CD4-positive, alpha-beta T cell treated with Interleukin-21 for 1 hour (primary cell): ENCODE measurements at places on chromosomes 13 and 19.

DNA sequence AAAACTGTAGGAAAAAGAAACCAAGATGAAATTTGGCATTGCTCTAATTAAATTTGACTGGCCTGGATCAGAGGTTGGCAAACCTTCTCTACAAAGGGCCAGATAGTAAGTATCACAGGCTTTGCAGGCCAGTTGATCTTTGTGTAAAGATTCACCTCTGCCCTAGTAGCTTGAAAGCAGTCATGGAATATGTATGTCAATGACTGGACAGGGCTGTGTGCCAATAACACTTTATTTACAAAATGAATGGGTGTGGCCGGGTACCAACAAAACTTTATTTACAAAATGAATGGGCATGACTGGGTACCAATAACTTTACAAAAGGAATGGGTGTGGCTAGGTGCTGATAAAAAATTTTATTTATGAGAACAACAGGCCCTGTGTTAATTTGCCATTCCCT, 20.0 kb downstream of the SIN3B start:
- no peak for DNase-seq

DNA sequence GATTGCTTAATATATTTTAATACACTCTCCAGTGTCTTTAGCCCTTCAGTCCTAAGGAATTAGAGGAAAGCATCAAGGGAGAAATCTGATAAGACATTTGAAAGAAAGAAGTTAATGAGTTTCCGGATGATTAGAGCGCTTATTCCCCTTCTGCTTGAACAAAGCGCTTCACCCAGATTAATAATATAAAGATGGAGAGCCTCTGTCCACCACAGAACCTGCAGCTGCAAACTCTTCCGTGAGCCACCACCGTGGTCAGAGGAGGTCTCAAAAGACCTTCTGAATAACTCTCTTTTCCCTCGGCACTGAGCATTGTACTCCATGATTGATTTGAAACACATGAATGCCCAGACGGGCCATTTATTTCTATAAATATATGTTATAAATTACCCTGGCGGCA, 14.2 kb upstream of the TUBGCP3 start:
- no peak for DNase-seq

- no peak for DNase-seq
Observed at GRCh38 chr13:37539170-37539569, 59.4 kb downstream of the POSTN start.

DNA sequence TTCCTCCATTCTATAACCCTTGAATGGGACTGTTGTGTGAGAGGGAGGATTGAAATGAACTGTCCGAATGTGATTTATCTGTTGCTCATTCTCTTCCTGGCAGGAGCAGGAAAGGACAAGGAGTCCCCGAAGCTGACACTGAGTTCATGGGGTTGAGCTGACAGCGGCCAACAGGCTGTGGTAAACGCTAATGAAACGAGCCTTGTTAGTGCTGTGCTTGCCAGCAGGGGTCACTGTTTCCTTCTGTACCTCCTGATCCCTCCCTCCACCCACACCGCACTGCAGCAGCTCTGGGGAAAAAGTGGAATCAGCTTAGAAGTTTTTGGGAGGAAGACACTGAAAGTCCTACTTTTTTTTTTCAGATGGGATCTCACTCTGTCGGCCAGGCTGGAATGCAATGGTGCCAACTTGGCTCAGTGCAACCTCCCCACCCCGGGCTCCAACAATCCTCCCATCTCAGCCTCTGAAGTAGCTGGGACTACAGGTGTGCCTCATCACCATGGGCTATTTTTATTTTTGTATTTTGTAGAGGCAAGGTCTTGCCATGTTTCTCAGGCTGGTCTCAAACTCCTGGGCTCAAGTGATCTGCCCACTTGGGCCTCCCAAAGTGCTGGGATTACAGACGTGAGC, 6.7 kb upstream of the ZNF761 start:
- peak; percentile 71 for DNase-seq

DNA sequence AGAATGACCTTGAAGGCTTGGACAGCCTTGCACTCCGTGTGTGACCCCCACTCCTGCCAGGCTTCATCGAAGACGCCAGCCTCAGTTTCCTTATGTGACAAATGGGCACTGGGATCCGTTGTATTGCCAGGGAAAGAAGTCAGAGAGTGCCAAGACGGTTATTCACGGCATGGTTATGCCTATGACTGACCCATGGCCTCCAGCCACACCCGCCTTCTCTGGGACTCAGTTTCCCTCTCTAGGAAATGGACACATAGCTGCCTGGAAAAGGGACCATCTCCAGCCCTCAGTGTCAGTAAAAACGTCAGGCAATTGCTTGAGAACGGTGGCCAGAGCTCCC, 915 bp upstream of the UBE2S start:
- DNase-seq, result no peak

DNA sequence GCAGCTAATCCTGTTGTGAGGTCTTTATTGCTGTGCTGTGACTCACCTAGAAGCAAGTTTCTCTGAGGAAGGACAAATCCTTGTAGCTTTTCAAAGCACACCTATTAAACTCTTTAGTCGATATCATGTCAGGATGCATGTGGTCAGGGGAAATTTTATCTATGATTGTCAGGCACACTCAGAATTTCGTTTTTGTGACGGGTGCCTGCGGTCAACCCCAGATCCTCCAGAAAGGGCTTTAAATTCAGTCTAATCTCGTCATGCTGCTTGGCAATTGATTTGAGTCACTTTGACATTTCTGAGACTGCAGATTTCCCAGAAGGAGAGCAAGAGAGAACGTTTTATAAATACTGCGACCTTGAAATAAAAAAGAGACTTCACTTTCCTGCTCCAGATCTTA, 316.9 kb downstream of the FGF9 start:
- no peak for DNase-seq

DNA sequence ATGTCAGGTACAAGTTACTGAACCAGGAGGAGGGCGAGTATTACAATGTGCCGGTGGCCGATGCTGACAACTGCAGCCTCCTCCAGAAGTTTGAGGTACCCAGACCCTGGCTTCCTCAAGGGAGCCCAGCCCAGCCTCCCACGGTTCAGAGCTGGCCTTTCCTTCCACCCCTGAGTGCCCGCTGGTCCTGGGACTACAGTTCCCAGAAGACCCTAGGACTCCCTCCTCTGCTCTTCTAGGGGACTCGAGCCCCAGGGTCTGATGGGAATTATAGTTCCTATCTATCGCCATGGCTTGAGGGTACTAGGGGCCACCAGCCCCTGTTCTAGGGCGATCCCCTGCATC, 11.0 kb downstream of the PRKCG start:
- no peak for DNase-seq

DNA sequence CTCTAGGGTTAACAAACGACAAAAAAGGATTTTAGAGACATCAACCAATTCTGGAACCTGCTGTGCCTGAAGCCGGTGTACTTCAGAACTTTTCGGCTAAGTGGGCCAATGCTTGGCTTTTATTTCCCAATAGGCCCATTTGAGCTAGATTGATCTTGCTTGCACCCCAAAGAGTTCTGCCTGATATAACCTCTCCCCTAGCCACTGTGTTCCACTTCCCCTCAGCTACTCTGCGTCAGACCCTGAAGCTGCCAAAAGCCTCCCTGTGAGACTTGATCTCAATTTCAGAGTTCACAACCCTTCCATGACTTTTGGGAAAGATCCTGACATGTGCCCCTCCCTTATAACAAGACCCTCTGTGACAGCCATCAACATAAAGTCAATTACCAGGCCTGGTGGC, 5.6 kb upstream of the SIGLEC14 start:
- DNase-seq, result no peak

- no peak for DNase-seq
Observed at GRCh38 chr13:60158321-60158801, 5.4 kb downstream of the DIAPH3 start.

DNA sequence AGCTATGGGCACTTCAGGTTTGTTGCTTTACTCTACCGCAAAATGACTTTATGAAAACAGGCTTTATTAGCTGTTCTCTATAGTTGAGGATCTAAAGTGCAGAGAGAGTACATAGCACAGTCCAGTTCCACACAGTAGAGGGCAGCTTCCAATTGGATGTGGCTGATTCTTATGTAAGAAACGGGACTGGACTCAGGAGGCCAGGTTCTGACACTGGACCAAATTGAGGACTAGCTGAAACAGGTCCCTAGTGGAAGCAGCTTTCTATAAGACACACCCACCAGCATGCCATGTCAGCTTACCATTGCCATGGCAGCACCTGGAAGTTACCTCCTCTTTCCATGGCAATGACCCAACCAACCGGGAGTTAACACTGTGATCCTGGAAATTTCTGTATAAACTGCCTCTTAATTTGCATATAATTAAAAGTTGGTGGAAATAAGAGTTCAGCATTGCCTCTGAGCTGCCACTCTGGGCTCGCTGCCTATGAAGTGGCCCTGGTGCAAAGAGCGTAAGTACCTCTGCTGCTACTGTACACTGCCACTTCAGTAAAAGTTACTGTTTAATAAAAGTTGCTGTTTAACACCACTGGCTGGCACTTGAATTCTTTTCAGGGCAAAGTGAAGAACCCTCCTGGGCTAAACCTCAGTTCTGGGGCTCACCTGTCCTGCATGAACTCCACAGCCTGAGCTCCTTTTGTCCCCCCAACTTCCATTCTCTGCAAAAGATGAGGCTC, 211.9 kb upstream of the SLC10A2 start:
- no peak for DNase-seq

DNA sequence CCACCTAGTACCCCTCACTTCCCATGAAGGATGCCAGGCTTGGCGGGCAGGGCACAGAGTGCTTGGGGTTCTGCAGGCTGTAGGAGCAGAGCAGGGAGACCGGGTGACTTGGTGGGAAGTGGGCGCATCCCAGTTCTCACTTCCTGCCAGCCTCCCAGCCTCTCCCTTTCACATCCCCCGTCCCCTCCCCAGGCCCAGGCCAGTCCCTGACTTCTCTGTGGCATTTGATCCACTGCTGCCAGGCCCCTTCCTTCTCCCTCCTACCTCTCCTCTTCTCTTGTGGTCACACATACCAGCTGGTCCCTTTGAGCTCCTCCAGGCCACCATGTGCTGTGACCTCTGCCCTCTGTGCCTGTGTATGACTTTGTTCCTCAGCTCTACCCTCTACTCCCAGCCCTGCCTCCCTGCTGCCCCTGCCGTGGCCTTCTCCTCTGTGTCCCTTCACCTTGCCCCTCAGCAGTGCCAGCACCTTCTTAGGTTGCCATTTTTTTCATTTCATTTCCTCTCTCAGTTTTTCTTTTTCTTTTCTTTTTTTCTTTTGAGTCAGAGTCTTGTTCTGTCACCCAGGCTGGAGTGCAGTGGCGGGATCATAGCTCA, 19.5 kb downstream of the MYO1F start:
- DNase-seq, result no peak

DNA sequence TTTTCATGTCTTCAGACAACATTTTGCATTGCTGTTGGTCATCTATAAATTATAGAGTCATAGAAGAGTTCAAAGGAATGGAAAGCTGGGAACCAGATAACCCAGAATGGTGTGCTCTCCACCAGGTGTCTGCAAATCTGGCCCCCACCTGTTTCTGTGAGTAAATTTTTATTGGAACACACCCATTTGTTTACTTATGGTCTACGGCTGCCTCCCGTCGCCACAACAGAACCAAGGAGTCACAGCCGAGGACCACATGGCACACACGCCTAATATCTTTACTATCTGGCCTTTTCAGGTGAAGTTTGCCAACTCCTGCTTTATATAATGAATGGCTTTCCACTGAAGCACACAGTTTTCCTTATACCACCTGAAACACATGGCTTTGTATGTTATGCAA, 58.2 kb downstream of the EFNB2 start:
- no peak for DNase-seq

DNA sequence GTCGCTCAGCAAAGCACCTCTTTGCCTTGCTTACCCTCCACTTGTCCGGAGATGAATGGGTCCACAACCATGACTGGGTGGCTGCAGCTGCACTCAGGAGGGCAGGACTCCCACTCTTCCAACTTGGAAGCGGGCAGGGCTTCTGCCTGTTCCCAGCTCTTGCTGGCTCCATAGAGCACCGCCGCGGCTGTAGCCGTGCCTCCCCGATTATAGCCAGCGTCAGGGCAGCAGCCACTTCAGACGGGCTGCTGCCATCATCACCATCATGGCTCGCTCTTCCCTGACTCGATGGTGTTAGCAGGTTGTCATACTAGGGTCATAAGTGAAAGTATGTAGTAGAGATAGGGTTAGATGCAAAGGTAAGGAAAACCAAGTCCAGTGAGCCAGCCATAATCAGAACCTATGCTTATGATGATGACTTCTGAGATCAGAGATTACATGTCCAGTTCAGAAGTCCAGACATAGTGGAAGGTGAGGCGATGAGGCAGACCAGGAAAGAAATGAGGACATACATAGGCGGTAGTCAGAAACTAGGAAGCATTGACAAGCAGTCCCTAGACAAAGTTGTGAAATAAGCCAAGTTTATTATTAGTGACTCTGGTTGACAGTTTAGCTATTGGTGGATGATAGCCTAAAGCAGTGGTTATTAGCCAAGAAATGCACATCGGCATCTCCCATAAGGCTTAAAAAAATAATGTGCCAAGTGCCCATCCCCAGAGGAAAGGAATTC, 4.4 kb upstream of the INTS6 start:
- no peak for DNase-seq

- DNase-seq, result no peak
Observed at GRCh38 chr19:55067869-55068268, 4.9 kb upstream of the RDH13 start.

DNA sequence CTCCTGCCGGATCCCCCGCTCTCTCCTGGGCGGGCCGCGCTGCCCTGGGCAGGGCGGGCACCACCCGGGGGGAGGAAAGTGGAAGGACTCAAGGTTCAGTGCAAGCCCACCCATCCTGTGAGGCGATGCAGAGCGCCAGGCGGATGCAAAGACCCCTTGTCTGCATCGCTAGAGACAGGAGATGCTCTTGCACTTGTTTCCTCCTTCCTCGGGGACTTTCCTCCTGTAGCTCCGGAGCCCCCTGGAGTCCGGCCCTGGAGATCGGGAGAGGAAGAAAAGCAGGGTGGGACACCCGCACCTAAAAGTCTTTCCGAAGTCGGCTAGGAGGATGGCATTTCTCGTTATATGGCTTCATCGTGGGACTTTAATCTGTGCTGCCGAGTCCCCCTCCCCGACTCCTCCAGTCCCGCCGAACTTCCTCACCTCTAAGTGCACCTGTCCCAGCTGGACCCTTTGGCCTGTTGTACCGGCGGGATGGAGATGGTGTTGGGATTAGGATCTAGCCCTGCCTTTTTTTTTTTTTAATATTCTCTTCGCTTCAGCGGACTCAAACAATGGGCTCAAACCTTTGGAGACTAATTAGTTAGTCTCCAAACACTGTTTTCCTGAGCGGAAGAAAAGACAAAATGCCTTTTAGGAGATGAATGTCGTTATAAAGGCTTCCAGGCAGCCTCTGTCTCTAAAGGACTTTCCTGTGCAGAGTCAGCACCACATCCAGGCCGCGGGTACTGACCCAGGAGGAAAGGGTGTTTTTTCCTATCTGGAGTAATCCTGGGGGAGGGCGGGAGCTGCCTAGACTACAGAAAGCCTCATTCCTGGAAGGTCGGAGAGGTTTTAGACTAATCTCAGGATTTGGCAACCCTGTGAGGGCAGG, 725 bp downstream of the FAM124A start:
- DNase-seq, result no peak

DNA sequence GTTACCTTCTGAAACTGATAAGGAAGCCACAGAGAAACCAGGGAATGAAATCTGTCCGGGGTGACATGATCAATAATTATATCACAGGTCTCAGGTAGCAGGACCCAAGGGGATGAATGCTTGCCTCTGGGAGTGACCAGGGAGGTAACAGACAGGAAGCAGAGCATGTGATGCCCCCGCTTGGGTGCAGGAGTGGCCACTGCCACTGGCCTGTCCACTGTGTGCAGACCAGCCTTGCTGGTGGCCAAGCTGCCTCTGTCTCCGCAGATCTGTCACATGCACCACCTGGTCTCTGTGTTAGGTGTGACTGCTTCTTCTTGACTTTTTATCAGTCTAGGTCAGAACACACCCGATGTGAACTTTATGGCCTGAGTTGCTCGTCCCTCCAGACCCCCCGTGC, 71.8 kb downstream of the PEPD start:
- DNase-seq, result no peak

GRCh38 chr13:45441633-45442032, 23.1 kb upstream of the COG3 start:
- DNase-seq, result no peak
